ENCODE measurements at places on chromosomes 13 and 19.

GRCh38 chr13:37209621-37210580, 104.4 kb upstream of the CSNK1A1L start:
- no peak for DNase-seq

- no peak for DNase-seq
Observed at GRCh38 chr13:75797719-75798118, 161.6 kb downstream of the LMO7 start.

GRCh38 chr13:104253063-104253680, 1187.0 kb upstream of the SLC10A2 start:
- no peak for DNase-seq

DNA sequence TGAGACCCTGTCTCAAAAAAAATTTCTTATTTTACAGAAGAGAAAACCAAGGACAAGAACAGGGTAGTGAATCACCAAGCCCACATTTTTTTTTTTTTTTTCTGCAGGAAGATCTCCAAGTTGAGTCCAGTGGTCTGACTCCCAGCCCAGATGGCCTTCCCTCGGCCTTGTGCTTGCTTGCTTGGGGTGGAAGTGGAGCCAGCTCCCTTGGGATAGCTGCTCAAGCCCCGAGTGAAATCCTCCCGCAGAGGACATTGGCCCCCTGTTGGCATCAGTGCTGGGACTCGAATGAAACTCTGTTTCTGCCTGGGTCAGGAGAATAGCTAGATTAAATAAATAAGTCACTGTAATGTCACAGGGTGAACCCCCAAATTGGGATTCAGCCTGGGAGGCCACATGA, 9.4 kb upstream of the NUP62 start:
- DNase-seq = no peak

- DNase-seq = no peak
Observed at GRCh38 chr13:43874504-43875092, 4.9 kb downstream of the CCDC122 start.

- DNase-seq = no peak
Observed at GRCh38 chr19:18340990-18341868, 831 bp downstream of the PGPEP1 start.

- no peak for DNase-seq
Observed at GRCh38 chr13:66427458-66427861, 802.7 kb downstream of the PCDH9 start.

GRCh38 chr13:55991666-55992065, 1149.1 kb upstream of the PRR20A start:
- DNase-seq = no peak

DNA sequence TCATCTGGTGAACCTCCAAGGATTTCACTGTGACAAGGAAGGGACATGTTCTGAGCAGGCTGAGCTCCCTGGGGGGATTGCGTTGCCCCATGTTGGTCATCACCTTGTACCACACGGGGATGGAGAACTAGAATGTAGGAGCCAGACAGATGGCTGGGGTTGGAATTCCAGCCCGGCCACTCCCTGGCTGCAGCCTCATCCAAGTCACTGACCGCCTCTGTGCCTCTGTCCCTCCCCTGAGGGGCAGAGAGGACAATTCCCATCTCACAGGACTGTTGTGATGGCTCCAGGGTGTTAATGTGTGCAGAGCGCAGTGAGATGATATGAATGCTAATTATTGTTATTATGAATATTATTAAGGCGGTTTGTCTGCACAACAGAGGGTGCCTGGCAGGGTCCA, 24.1 kb downstream of the ADGRL1 start:
- DNase-seq = no peak

DNA sequence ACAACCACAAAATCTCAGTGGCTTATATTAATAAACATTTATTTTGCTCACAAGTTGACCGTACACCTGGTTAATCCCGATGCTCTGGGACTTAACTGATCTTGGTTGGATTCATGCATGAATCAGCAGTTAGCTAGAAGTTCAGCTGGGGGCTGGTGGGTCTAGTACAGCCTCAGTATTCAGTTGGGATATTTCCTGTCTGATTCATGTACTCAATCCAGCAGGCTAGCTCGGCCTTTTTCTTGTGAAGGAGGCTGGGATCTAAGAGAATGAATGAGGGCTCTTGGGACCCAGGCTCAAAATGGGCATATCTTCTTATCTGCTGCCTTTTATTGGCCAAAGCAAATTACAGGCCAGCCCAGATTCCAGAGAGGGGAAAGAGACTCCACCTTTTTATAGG, 178.8 kb downstream of the KCTD12 start:
- no peak for DNase-seq

GRCh38 chr19:48636859-48637448, at the start of gene DBP:
TSS of gene DBP (minus strand) at chr19:48637379. CDS start at chr19:48636994, 385 bp downstream.
- peak; percentile 65 for DNase-seq

GRCh38 chr19:35623327-35624010, 5.4 kb upstream of the RBM42 start:
- no peak for DNase-seq

GRCh38 chr19:2358548-2359173, 1.4 kb upstream of the TMPRSS9 start:
- DNase-seq = peak; percentile 11

Data from BE2C (cell line).